ENCODE measurements at places on chromosomes 2 and 18.

GRCh38 chr18:26267357-26267930, 41.2 kb downstream of the TAF4B start:
- no peak for DNase-seq

DNA sequence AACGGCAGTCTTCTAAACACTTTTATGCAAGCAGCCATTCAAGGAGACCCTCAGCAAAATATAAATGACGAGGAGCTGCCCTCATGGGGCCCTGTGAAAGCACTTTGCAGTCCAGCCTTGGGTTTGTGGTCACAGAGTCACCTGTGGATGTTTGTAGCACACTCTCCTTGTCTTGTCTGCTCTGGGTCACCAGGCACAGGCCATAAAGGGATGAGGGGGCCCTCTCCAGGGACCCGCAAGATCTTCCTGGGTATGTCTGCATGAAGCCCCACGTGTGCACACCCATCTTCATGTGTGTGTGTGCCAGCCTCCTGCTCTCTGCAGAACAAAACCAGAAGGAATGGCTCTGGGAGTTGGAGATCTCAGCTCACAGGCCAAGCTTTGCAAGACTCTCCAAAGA, 36.2 kb downstream of the ATOH8 start:
- DNase-seq, result no peak

GRCh38 chr2:64101141-64101591, 43.1 kb downstream of the PELI1 start:
- no peak for DNase-seq

- DNase-seq, result no peak
Measured at GRCh38 chr2:10544252-10544651, 96.1 kb upstream of the ODC1 start.

DNA sequence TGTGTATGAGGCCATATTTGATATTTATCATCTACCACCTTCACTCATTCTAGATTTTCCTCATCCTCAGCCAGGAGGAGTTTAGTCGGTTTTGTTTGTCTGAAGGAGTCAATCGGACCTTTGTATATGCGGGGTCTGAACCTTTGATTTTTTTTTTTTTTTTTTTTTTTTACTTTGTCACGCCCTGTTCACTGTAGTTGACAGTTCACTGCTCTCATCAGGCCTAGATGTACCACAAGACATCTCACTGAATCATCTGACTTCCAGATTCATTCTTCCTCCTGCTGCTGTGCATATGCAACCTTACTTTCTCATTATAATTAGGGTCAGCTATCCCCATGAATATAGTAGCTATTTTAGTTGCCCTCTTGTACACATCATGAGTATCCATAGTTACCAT, 133.2 kb downstream of the ARHGAP15 start:
- DNase-seq, result no peak

GRCh38 chr2:82993609-82994008, 1465.5 kb downstream of the SUCLG1 start:
- DNase-seq, result no peak

DNA sequence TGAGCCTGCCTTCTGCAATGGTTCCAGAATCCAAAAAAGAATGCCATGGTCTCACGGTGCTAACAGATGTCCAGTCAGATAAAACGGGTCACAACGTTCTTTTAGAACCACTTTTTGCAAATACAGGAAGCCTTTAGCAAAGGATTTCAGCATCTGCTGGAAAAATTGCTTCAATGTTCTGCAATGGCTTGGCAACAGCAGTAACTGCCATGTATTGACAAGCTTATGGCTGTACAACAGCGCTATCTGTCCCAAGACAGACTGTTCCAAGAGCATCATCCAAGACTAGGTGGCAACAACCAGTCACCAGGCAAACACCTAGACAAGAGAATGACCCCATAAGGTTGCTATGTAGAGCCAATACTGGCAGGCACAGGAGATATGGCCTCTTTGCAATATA, 37.6 kb upstream of the RIOK3 start:
- DNase-seq, result no peak

GRCh38 chr2:182968493-182968892, 69.8 kb downstream of the NCKAP1 start:
- no peak for DNase-seq
